Mesenteric fat pad (tissue), 1 donor: ENCODE measurements at places on chromosomes 6 and 20. TPM values are rescaled to one million over a fixed set of nuclear protein-coding genes. Genes with fewer than 3 reads are reported as not detected.

GRCh38 chr20:53666144-53666543 lies 72.5 kb upstream of the ZNF217 start:
- no peak for DNase-seq

- no peak for DNase-seq
Measured at GRCh38 chr20:63508072-63508768, 9.3 kb upstream of the EEF1A2 start.

- DNase-seq = peak; percentile 28
Measured at GRCh38 chr20:46657618-46658017, 6.4 kb upstream of the SLC13A3 start.

FAM217A gene
- total RNA-seq = not detected

DNA sequence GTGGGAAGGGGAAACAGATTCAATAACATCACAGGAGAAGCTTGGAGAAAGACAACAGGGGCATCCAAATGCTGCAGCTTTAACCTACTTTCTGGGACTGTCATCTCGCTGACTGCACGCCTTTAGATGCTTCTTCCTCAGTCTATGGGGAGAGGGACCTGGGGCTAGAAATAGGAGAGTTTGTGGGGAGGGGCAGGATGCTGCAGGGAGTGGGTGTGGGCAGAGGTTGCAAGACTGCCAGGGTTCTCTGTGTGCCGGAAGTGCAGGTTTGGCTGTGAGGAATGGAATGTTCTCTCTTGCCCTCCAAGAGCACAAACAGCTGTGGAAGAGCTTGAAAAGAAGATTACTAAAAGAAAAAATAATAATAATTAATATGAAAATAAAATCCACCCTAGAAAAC lies 93.2 kb downstream of the FOXO3 start:
- DNase-seq = no peak
